ENCODE measurements at places on chromosomes 12 and 14.

DNA sequence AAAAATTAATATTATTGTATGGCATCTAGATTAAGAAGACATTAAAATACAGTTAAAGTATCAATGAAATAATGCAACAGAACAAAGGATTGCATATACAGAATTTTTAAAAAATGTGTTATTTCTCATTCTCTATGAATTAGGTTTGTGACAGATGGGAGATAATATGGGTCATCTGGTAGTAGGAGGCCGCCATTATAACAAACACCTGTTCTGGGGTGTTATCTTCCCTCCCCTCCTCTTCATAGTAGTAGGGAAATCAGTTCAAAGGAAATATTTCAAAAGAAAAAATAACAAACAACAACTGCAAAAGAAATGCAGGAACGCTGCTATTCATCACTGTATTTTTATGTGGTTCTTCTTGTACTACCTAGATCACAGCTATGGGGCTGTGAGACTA, 187.0 kb upstream of the ATP2B1 start:
- no peak for DNase-seq

DNA sequence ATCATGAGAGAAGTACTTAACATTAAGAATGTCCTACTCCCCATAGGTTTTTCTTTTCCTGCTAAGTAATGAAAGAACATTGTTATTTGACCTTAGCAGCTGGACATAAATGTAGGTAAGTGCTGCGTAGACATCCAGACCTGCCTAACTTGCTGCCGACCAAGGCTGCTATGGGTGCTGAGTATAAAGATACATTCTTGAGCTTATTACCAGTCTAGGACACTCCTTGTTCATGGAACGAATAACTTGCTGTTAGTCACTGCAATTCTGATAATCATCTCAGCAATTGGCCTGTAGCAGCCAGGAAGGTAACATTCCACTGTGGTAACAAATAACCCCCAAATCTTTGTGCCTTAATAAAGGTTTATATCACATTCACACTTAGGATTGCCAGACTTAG, 478.1 kb downstream of the VRK1 start:
- DNase-seq: no peak

DNA sequence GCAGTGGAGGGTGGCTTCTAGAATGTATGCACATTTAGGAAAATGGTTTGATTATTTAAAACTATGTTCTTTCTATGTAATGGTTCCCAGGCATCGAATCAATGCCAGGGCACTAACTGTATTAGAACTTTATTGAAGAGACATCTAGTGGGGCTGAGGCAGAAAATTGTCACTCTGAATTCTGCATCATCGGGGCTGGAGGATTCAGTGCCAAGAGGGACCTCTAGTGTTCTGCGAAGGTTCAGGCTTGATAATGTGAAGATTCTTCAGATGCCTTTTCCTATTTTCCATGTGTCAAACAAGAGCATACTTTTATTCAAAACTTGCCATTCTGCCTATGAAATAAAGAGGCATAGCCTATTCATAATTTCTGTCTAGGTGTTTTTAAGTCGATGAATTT, 146.3 kb downstream of the CAND1 start:
- DNase-seq: peak; percentile 66

GRCh38 chr12:120115066-120115465, 1.5 kb downstream of the RAB35 start:
- no peak for DNase-seq

- no peak for DNase-seq
Observed at GRCh38 chr12:123232472-123232806, 502 bp downstream of the MPHOSPH9 start.

- DNase-seq: no peak
Observed at GRCh38 chr12:131448254-131448795, 262.6 kb upstream of the SFSWAP start.

DNA sequence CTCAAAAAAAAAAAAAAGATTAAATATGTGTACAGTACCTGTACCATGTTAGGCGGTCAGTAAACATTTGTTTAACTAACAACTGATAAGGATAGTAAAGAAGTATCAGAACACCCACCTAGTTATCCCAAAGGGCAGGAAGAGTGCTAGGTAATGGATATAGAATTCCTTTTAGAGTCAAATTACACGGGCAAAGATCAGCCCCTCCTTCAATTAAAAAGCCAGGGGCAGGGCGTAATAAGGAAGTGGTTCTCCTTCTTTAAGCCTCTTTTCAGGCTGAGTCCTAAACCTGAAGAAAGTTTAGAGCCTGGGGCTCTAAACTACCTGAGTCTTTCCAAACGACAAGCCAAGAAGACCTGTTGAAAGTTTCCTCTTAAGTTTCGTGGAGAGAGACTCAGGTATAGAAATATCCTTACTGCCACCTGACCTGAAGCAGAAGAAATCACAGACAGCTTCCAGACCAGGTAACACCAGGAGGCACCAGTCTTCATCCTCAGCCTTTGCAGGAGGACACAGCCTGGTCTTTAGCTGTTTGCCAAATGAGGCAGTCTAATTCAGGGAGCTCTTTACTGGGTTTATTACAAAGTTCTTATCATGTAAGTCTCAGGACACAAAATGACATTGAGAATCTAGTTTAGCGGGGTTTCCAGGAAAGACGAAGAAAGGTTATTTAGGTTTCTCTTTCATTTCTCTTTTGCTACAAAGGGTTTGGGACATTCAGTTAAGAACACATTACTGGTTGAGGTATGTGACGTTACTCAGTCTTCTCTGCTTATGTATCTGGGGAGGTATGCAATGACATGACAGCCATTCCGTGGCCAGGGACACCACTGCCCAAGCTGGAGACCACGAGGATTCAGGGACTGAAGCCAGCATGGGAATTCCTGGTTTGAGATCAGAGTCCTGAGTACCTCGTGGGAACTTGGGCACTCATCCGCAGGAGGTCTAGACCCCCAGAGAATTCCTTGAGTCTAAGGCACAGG, at the start of gene BCL2L14:
BCL2L14 (plus strand) TSS at position 266 of the 983 bp plus-strand sequence. CDS start 8,367 bp downstream, outside the sequence.
- no peak for DNase-seq

- DNase-seq: no peak
Observed at GRCh38 chr14:70810621-70811020, 1.3 kb upstream of the MAP3K9 start.

GRCh38 chr12:46224386-46224785, 44.5 kb downstream of the SLC38A1 start:
- no peak for DNase-seq

DNA sequence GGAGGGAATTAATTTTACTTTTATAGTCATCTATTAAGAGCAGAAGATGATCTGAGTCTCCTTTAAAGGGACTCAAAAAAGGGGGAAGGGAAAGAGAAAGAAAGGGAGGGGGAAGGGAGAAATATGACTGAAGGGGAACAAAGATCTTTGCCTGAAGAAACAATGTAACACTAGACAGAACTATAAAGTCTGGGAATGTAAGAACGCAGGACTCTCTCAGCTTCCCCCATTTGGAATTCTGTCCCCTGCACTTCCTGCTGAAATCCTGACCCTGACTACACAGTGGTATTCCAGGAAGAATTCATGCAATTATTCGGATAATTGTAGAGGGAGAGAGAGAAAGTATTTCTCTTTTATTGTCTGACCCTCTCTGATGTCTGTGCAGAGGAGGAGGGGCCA, 8.6 kb upstream of the HOXC11 start:
- no peak for DNase-seq

DNA sequence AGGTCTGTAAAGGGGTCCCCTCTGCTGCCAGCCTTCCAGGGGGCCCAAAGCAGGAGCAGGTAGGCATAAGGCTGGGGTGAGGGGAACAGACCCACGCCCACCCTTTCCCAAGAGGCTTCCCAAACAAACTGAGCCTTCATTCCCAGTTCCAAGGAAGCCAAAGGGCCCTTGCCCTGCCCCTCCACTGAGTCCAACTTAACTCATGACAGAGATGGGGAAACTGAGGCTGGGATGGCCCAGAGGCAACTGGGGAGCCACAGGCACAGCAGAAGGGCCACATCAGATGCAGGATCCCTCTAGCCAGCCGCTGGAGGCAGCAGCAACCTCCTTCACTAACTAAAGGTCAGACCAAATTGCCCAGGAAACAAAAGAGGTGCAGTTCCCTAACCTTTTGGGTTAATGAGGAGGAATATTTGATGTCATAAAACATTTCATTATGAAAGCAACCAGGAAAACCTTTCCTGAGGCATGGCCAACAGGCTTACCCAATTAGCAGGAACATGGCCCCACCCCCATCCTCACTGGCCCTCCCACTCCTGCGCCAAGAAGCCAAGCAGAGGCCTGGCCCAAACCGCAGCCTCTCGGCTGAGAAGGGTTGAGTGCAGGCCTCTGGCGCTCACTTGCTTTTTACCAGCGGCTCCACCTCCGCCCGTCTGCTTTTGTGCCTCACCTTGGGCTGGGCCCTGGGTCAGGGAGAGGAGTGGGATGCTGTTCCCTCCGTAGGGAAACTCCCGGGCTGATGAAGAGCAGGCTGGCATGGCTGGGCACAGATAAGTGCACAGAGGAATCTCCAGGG, 293.5 kb upstream of the RTL1 start:
- DNase-seq: no peak

GRCh38 chr12:131863711-131864396, 30.6 kb upstream of the ULK1 start:
- DNase-seq: peak; percentile 55

GRCh38 chr12:93008044-93008778, 79.1 kb upstream of the EEA1 start:
- DNase-seq: no peak

GRCh38 chr12:120739031-120739762, 13.6 kb downstream of the ACADS start:
- no peak for DNase-seq

GRCh38 chr14:71753126-71753830, 179.0 kb upstream of the RGS6 start:
- DNase-seq: peak; percentile 92
